ENCODE measurements at places on chromosomes 16 and 17. TPM values are rescaled to one million over a fixed set of nuclear protein-coding genes. Genes with fewer than 3 reads are reported as not detected.

DNA sequence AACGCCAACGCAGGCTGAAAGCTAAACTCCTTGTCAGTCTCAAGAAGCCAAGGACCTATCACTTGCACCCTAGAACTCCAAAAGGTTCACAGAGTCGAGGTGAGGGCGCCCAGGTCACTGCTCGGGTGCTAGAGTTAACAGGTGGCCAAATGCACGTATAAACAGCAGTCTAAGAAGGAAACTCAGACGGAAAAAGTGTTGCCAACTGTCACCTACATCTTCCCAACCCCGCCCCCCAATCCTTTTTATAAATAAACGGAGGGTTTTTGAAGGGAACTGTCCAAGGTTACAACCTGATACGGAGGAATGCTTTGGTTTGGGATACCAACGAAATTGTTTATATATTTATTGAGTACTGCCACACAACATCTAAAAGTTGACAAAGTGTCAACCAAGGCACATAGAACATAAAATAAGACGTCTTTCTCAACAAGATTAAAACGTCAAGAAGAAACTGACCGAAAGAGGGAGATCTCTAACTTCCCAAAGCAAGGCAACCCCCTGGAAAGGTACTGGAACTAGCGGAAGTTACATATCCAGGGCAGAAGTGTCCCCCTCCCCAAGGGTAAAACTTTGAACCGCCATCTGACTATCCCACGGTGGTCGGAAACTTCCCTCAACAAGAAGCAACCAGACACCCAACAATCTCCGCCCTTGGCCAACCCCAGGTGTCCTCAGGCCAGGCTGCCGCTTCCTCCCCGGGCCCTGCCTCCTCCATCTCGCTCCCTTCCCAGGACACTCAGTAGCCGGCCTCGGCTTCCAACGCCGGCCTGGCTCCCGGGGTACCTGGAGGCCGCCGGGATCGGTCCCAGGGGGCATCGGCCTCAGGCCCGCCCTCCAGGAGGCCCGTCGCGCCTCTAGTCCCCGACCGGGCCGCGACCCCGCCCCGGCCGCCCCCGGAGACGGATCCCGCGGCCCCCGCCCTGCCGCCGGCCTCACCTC lies 982 bp downstream of the SPAG9 start:
- peak overlapping the region; percentile 99 for H3K27ac ChIP-seq
- peaks cover 43% of the 10 kb centered on the region for H3K4me1 ChIP-seq
- peak; percentile 29 for DNase-seq
- no peaks in the 10 kb centered on the region for H3K27me3 ChIP-seq

GRCh38 chr17:18280766-18281371 lies 20.4 kb downstream of the MIEF2 start:
- DNase-seq = no peak
- H3K4me1 ChIP-seq = no peaks in the 10 kb centered on the region
- H3K4me3 ChIP-seq = no peak overlapping the region
- H3K27me3 ChIP-seq = no peaks in the 10 kb centered on the region

DNA sequence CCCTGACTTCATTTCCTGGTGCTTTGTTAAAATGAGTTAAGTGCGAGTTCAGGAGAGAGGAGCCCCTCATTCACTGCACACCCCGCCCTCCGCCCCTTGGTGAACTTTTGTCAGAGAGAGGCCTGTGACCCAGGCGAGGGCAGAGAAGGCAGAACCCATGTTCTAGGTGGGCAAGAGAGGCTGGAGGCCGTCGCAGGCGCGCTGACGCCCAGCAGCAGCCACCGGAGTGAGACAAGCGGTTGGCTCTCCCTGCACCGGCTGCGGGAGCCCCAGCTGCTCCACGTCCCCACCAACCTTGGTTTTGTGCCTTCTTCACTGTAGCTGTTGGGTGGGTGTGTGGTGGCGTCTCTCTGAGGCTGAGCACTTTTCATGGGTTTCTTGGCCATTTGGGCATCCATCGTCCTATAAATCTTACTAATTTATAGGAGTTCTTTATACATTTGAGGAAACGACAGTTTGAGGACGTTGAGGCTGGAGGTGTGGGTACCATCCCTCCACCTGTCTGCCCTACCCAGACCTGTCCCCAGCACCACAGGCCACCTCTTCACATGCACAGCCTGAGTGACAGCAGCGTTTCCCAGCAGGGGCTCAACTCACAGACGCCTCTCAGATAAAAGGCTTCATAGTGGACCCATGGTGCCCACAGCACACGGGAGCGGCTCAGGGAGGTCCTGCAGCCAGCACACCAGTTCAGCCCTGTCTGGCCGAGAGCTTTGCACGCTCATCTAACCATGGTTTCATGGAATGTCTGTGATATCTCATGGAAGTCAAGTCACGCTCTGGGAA lies 45.2 kb upstream of the CBFA2T3 start:
- no peak for DNase-seq
- H3K4me3 ChIP-seq = no peak overlapping the region
- no peaks in the 10 kb centered on the region for H3K36me3 ChIP-seq
- peaks cover 47% of the 10 kb centered on the region for H3K27me3 ChIP-seq

DNA sequence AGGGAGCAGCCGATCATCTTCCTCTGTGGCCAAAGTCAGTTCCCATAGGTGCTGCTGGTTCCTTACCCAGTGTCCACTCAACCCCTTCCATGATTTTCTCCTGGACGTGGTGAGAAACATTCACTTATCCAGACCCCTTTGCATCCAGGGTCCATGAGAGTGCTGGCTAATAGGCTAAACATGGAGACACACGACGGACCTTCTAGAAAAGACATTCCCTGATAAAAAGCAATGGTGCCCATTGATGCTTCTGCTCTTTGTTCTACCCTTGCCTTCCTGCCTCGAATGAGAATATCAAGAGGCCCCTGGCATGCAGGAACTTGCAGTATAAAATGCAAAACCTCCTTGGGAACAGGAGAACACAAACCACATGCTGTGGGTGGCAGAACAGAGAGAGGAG lies 2.3 kb downstream of the TEKT5 start:
- H3K4me3 ChIP-seq = no peak overlapping the region
- no peaks in the 10 kb centered on the region for H3K36me3 ChIP-seq
- no peak for DNase-seq
- peak overlapping the region; percentile 50 for H3K27ac ChIP-seq

DNA sequence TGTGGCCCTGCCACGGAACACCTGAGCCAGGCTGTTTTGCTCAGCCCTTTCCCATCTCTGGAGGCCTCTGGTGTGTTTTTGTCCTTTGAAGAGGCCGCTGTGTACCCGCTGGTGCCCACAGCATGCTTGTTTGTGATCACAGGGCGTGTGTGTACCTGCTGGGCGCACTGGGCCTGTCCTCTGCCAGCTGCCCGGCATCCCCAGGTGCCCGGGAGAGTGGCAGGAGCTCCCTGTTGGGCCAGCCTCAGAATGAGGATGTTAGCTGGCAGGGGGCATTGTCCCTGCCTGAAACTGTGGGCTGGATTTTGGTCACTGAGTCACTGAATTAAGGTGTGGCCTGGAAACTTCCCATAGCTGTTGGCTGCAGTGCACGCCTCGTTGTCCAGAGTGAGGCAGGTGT lies 31.1 kb downstream of the BAIAP2 start:
- H3K36me3 ChIP-seq = no peaks in the 10 kb centered on the region
- H3K27ac ChIP-seq = no peak overlapping the region
- no peak overlapping the region for H3K4me3 ChIP-seq
- no peaks in the 10 kb centered on the region for H3K27me3 ChIP-seq

- H3K36me3 ChIP-seq = peaks cover 21% of the 10 kb centered on the region
- peak overlapping the region; percentile 83 for H3K27ac ChIP-seq
- no peak overlapping the region for H3K4me3 ChIP-seq
- no peak for DNase-seq
- peaks cover 14% of the 10 kb centered on the region for H3K4me1 ChIP-seq
- no peaks in the 10 kb centered on the region for H3K27me3 ChIP-seq
Measured at GRCh38 chr16:84982434-84982833, 28.9 kb downstream of the ZDHHC7 start.

DNA sequence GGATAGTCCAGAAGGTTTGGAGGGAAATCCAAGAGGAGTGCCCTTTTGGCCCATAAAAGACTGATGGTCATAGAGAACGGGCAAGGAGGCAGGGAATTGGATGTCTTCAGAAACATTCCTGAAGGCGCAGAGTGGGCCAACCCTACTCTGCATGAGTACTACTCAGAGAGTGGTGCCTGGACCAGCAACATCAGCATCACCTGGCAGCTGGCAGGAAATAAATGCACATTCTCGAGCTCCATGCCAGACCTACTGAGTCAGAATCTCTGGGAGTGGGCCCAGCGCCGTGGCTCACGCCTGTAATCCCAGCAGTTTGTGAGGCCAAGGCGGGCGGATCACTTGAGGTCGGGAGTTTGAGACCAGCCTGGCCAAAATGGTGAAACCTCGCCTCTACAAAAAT lies 27.1 kb upstream of the SLC39A11 start:
- no peaks in the 10 kb centered on the region for H3K27me3 ChIP-seq
- H3K36me3 ChIP-seq = no peaks in the 10 kb centered on the region
- no peak overlapping the region for H3K4me3 ChIP-seq
- H3K27ac ChIP-seq = no peak overlapping the region

DNA sequence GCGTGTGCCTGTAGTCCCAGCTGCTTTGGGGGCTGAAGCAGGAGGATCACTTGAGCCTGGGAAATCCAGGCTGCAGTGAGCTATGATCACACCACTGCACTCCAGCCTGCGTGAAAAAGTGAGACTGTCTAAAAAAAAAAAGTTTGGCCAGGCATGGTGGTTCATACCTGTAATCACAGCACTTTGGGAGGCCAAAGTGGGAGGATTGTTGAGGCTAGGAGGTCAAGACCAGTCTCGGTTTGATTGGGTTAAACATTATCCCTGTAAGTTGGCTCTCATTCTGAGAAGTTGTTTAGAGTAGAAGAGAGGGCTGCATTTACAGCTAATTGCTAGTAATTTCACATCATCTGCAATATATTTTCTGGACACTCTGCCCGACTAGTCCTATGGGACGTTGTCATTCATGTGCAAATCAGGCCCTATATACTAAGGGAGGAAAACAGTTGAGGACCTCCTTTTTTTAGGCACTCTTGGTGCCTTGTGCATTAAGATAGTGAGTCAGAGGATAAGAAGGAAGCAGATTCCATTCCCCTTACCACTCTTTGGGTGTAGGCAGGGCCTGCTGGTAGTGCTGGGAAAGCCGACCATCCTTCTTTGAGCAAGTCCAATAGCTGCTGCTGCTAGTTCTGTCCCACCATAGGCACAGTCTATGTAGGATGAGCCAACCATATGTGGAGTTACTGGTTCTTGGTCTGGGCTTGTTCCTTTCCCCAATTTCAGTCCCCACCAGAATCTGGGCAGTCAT lies 18.7 kb downstream of the HMOX2 start:
- H3K36me3 ChIP-seq = no peaks in the 10 kb centered on the region
- no peak overlapping the region for H3K4me3 ChIP-seq
- no peak for DNase-seq
- H3K27me3 ChIP-seq = no peaks in the 10 kb centered on the region
- no peak overlapping the region for H3K27ac ChIP-seq
- H3K4me1 ChIP-seq = no peaks in the 10 kb centered on the region

Gene IRF8
- 0.19 TPM for total RNA-seq

- DNase-seq = no peak
- H3K27ac ChIP-seq = no peak overlapping the region
- no peaks in the 10 kb centered on the region for H3K4me1 ChIP-seq
- no peaks in the 10 kb centered on the region for H3K36me3 ChIP-seq
Measured at GRCh38 chr16:84810518-84811273, 9.1 kb upstream of the CRISPLD2 start.

- H3K27ac ChIP-seq = no peak overlapping the region
- no peak for DNase-seq
- peaks cover 4% of the 10 kb centered on the region for H3K4me1 ChIP-seq
- H3K27me3 ChIP-seq = no peaks in the 10 kb centered on the region
Measured at GRCh38 chr17:222172-222571, 40.7 kb upstream of the DOC2B start.

- H3K36me3 ChIP-seq = no peaks in the 10 kb centered on the region
- peak overlapping the region; percentile 38 for H3K4me3 ChIP-seq
- H3K4me1 ChIP-seq = peaks cover 70% of the 10 kb centered on the region
- no peak overlapping the region for H3K27ac ChIP-seq
- H3K27me3 ChIP-seq = peaks cover 37% of the 10 kb centered on the region
Measured at GRCh38 chr17:49468811-49469385, 26.2 kb upstream of the NGFR start.

Gene ENPP7
- total RNA-seq = not detected

Gene PPM1D
- 23.8 TPM for total RNA-seq

DNA sequence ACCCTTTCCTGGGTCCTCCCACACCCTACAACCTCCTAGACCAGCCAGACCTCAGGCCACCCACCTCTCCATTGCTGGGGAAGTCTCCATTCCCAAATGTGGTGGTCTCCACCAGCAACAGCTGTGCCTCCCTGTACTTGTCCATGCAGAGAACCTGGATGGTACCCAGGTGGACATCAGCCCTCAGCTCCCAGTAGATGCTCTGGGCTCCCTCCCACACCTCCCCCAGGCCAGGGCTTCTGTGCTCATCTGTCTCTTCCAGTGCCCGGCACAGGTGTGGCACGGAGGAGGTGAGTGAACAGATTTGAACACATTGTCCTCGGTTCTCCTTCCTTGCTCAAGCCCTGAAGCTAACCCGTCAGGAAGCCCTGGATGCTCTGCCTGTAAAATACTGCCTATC lies 34.6 kb downstream of the LGALS9 start:
- H3K4me3 ChIP-seq = no peak overlapping the region
- H3K27ac ChIP-seq = no peak overlapping the region

DNA sequence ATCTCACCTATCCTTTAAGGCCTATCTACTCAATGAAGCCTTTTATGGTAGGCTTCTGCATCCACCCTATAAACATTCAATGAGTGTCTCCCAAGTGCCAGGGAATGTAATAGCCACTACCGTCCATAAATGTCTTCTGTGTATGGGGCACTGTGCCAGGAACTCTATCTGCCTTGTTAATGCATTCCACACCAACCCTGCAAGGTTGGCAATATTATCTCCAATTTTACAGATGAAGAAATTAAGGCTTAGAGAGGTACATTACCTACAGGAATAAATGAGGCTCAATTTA lies 20.0 kb downstream of the MAP3K14 start:
- no peaks in the 10 kb centered on the region for H3K27me3 ChIP-seq
- H3K36me3 ChIP-seq = peaks cover 6% of the 10 kb centered on the region
- DNase-seq = no peak
- no peak overlapping the region for H3K27ac ChIP-seq

Gene REXO5
- total RNA-seq = 9.5 TPM

Gene MMP2
- 153 TPM for total RNA-seq

Gene NUBP1
- total RNA-seq = 38.6 TPM

DNA sequence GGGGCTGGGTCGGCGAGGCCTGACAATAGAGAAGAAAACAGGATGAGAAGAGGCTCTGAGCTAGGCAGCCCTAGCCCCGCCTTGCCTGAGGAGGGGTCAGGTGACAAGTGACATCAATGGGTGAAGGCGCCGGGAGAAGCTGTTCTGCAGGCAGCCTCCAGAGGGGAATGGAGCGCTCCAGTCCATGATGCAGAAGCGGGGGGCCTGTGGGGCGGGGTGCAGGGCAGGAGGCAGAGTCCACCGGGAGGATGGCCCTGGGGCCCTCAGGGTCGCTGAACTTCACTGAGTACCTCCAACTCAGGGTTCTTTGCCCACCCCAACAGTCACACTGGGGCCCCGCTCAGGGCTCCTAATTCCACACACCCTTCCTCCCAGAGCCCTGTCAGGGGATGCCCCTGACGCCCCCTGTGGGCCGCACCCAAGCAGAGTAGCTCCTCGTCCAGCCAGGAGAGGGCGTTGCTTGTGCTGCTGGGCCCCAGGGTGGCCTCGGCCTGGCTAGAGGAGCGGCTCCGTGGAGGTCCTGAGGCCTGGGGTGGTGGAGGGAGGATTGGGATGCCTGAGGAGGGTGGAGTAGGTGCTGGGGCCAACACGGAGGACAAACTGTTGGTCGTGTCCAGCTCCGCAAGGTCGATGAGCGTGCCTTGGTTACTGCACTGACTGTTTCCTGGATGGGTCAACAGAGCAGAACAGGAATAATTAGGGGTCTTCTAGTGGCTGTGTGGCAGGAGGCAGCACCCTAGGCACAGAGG lies 20.8 kb downstream of the GGA3 start:
- no peaks in the 10 kb centered on the region for H3K27me3 ChIP-seq
- no peak overlapping the region for H3K27ac ChIP-seq
- peaks cover 13% of the 10 kb centered on the region for H3K36me3 ChIP-seq
- H3K4me1 ChIP-seq = no peaks in the 10 kb centered on the region

All from neural crest cell (in vitro differentiated cells).